Stimulated activated CD4-positive, alpha-beta T cell treated with anti-CD3 and anti-CD28 coated beads, Interleukin-4, amount 100 ng/mL, for 24 hours (primary cell): ENCODE measurements at places on chromosomes 6 and 20.

GRCh38 chr20:32967961-32968457 lies 36.2 kb downstream of the SUN5 start:
- DNase-seq = peak; percentile 47

- no peak for DNase-seq
These were observed 71.2 kb downstream of the SAMD5 start for GRCh38 chr6:147579667-147580066.

- DNase-seq = no peak
These were observed 77.6 kb upstream of the NEDD9 start for GRCh38 chr6:11309947-11310665.

- DNase-seq = no peak
These were observed 16.9 kb upstream of the SRSF3 start for GRCh38 chr6:36577301-36577700.

GRCh38 chr6:106470316-106470715 lies 109.8 kb downstream of the CRYBG1 start:
- no peak for DNase-seq

GRCh38 chr6:163408352-163408991 lies 6.0 kb upstream of the QKI start:
- DNase-seq = no peak

- DNase-seq = no peak
These were observed 14.8 kb downstream of the FAXC start for GRCh38 chr6:99334526-99335127.

- no peak for DNase-seq
These were observed 7.1 kb downstream of the BMP7 start for GRCh38 chr20:57259121-57259937.

- DNase-seq = no peak
These were observed 3.2 kb upstream of the ZBTB12 start for GRCh38 chr6:31905041-31905440.

DNA sequence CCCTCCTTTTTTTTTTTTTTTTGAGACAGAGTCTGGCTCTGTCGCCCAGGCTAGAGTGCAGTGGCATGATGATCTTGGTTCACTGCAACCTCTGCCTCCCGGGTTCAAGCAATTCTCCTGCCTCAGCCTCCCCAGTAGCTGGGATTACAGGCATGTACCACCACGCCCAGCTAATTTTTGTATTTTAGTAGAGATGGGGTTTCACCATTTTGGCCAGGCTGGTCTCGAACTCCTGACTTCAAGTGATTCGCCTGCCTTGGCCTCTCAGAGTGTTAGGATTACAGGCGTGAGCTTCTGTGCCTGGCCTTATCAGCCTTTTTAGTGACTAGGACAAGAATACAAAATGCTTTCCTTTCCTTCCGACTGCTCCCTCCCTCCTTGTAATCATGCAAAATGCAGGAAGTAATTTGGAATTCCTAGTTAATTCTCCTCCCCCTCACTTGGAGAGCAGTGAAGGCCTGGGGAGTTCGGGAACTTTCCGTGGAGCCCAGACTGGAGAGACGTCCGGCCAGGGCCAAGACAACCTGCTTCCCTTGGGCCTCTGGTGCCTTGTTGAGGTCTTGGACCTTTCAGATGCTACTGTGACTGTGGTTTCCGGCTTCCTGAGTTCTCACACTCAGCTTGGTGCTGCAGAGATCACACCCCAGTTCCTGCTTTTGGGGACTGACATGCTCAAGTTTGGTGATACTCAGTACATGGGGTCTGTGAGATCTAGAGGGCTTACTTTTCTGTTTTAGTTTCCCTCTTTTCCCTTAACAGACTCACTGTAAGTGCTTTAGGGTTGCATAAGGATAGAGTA lies 3.9 kb upstream of the PHF20 start:
- DNase-seq = peak; percentile 60

DNA sequence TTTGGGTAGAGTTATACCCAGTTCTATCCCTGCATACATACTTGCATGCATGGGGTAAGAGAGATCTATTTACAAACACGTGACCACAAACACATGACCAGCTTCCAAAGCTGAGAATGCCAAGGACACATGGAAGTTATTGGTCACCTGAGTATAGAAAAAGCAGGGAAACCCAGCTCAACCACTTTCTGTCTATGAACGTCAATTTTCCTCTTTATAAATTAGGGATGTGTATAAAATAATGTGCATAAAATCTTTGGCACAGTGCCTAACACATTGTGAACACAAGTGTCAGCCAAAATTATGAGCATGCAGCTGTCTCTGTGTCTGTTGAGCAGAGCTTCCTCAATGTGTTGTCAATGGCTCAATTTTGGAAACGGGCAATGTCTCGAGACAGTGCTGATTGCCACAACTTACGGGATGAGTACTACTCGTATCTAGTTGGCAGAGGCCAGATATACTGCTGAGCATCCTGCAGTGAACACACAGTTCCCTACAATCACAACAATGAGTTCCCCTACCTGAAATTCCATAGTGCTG lies 44.9 kb downstream of the TPD52L1 start:
- DNase-seq = no peak

GRCh38 chr20:63487116-63487764 lies 11.6 kb downstream of the EEF1A2 start:
- DNase-seq = no peak

GRCh38 chr6:73671911-73672685 lies 18.3 kb upstream of the SLC17A5 start:
- no peak for DNase-seq

DNA sequence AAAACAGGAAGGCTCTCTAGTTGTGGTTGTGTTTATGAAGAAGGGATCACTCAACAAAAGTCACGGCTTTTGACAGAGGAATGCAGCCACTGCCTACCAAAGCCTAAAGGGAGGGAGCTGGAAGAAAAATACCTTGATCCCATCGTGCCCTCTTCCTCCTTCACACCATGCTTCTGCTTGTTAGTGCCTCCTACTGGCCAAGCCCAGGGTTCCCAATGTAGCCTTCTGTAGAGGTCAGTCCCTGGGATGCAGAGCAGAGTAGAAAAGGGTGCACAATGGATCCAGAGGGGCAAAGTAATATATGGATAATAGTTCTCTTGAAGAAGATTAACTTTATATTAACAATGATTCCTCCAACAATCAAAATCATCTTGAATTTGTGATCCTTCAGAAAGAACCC lies 293.5 kb upstream of the FERMT1 start:
- DNase-seq = no peak

- no peak for DNase-seq
These were observed 32.8 kb upstream of the POPDC3 start for GRCh38 chr6:105212587-105212986.

GRCh38 chr6:14984519-14984853 lies 261.4 kb upstream of the JARID2 start:
- DNase-seq = no peak

- no peak for DNase-seq
These were observed 100.4 kb downstream of the TOX2 start for GRCh38 chr20:44014807-44015732.

DNA sequence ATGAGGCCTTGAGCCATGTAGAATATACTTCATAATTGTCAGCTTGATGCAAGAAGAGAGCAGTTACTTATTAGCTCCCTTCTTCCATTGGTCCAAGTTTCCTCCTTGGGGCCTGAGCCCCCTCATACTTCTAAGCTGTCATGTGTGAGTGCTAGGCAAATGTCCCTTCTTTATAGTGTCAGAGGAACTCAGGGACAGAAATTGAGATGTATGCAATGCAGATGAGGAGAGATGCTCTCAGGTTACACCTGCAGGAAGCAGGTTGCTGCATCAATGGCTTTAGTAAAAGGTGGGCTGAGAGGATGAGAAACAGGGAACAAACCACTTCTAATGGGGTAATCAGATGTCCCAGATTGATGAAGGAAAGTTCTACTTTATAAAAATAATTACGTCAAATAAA lies 6.7 kb upstream of the PDSS2 start:
- no peak for DNase-seq

- no peak for DNase-seq
These were observed 6.4 kb downstream of the MYLK4 start for GRCh38 chr6:2744209-2744771.

GRCh38 chr6:100512203-100512862 lies 47.6 kb upstream of the SIM1 start:
- DNase-seq = no peak

GRCh38 chr20:39070484-39071231 lies 108.5 kb downstream of the DHX35 start:
- no peak for DNase-seq

- DNase-seq = peak; percentile 7
These were observed 844 bp downstream of the WFDC2 start for GRCh38 chr20:45470262-45470931.

DNA sequence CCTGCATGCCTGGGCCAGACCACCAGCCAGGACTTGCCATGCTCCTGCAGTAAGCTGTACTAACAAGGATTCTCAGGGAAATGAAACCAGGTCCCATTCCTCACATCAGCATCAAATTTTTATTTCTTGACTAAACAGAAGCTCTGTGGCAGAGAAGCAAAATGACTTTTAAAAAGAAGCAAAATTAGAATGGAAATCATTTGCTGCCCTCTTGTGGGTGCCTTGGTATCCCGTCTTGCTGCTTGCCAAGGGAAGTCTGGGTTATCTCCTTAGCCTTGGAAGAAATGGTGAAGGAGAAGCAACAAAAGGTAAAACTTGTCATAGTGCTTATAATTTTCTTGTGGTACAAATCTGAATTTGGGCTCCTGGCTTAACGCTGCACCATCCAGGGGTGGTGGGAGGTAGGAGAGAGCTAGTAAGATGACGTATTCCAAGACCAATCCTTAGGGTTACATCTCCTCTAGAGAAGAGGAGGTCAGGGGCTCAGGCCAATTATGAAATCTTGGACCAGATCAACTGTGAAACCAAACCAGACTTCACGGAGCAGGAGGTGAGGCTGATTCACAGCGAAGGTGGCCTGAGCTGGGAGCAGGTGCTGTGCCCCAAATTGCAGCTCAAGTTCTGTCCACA lies 107.5 kb downstream of the FAXC start:
- no peak for DNase-seq

DNA sequence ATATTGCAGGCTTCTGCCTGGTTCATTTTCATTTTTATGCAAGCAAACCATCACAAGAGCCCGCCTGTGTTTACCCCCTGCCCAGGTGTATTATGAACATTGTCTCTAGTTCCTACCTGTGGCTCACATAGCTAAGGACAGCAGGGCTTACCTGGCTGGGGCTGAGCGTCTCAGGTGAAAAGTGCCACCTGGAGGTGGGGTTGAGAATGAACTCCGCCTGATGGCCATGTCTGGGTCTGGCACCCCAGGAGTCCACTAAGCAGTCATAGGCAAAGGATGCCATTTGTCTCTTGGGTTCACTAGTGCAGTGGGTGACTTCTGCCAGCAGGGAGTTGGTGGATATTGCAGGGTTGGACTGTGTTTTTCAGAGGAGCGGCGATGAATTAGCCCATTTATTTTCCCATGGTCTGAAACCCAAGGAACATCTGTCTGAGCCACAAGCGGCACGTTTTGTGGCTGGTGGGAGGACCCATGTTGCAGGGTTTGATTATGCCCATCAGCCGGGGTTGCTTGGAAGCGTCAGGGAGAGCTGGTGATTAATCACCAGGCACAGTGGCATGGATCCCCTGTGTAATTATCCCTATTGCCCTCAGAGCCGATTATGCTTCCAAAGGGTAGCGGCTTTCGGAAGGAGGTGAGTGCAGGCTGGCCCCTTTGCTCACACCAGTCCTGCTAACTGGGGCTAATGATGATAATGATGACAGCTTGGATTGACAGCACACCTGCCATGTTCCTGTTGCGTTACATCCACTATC lies 92.1 kb downstream of the CDH26 start:
- DNase-seq = no peak

GRCh38 chr6:68915586-68915985 lies 280.5 kb downstream of the ADGRB3 start:
- DNase-seq = no peak

GRCh38 chr6:90139272-90139817 lies 157.3 kb downstream of the BACH2 start:
- no peak for DNase-seq

DNA sequence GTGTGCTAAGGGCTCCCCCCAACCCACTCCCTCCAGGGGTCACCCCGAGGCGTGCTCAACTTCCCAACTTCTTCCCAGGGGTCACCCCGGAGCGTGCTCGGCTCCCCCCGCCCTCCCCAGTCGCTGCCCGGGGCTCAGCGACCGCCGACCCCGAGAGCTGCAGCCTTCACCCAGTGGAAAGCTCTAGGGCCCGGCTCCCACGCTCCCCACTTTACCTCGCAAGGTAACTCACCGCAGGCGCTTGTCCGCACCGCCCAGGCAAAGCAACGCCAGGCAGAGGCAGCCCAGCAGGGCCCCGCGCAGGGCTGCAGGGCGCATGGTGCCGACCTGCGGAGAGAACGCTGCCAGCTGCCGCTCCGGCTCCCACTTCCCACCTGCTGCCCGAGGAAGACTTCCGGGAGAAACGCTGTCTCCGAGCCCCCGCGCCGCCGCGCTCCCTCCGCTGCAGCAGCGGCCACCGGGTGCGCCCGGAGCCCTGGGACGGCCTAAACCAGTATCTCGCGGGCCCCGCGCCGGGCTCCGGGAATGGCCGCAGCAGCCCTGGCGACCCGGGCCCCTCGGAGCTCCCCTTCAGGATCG lies 396 bp downstream of the RNASET2 start:
- DNase-seq = no peak

- no peak for DNase-seq
These were observed 196.9 kb downstream of the PRL start for GRCh38 chr6:22099923-22100322.

DNA sequence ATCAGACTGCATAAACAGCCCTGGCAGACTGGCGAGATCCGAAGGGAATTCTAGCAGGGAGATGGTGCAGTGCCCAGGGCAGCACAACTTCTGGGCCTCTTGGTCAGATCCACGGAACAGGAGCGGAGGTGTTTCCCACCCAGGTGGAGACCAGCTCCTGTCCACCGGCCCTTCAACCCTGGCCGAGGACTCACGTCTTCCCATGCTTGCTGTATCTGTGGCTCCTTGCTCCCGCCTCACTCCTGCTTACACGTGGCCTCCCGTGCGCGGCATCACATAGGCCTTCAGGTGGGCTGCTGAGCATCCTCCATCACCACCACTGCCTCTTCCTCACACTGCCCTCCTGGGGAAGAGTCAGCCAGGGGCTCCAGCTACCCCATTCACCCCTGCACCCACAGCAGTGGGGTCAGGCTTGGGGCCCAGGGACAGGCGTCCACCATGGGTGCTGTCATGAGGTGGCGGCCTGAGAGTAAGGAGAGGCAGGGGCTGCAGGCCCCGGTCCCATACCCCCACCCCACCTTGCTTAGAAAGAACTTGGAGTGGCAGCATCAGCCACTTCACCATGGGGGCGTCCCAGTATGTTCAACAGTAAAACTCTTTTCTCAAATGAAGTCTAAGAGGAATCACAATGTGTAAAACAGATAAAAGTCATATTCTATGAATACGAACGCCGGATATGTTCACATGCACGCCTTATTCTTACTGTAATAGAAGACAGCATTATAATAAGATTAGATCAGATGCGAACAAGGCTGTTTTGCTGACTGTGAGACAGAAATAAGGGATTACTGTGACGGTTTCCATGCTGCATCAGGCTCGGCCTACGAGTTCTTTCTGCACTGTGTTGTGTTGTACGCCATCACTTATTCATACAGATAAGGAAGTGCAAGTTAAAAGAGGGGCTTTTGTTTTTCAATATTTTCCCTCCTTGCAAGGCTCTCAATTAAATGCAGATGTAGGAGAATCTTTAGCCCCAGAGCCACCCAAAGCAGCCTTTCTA lies 165.4 kb downstream of the GRM4 start:
- no peak for DNase-seq

- DNase-seq = peak; percentile 79
These were observed 24.5 kb downstream of the ILRUN start for GRCh38 chr6:34671801-34672656.
